ENCODE measurements at places on chromosomes 7 and 10.

DNA sequence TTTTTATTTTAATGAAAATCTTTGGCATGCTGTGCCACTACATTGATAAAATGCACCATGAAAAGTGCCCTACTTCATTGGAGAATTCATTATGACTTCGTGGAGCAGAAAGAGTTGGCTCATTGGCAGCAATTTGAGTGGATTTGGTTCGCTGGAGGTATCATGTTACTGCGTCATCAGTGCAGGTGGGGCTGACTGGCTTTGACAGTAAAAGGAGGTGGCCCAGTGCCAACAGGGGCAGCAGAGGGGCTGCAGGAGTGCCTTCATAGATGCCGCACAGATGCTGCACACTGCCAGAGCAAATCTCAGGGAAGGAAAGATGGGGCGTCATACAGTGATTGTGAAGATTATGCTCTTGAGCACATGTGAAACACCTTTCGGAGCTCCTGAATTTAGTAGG, 22.2 kb downstream of the FZD1 start:
- peak; percentile 52 for DNase-seq

GRCh38 chr10:25896421-25896820, 37.6 kb upstream of the MYO3A start:
- peak; percentile 70 for DNase-seq

GRCh38 chr7:51590746-51591145, 274.1 kb upstream of the COBL start:
- DNase-seq: peak; percentile 58

DNA sequence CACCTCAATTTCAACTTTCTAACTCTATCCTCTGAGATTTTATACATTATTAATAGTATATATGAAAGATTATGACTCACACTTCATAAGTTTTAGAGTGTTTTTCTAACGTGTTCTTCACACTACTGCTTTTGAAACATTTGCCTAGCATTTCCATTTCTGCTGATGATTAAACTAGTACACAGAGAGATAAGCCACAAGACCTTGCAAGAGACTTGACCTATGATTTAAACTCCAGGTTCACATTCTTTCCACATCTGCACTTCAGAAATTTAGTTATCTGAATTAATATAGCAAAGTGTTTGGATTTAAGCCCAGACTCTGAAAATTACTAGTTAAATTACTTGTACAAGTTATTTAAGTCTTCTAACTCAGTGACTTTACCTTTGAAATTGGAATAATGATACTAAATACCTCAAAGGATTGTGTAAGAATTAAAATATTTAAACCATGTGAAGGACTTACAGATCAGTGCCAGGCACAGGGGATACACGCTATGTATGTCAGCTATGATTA, 66.6 kb downstream of the PCLO start:
- DNase-seq: no peak

GRCh38 chr10:17756557-17757217, 4.7 kb downstream of the TMEM236 start:
- DNase-seq: no peak

DNA sequence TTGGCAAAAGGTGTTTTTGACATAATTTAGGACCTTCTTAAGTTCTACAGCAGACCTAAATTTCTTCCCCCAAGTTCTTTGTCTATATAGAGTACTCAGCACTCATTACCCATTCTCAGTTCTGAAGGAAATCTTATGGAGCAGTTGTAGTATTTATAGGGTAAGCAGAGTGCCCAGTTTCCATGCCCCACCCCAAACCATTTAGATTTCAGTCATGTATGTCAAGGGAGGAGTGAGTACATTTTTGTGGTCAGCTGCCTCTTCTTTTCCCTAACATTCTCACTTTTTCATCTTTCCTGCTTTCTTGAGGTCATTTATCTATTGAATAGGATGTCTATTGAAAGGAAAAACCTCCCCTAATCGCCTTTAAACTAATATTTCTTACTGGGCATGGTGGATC, 83.3 kb downstream of the KAT6B start:
- no peak for DNase-seq

DNA sequence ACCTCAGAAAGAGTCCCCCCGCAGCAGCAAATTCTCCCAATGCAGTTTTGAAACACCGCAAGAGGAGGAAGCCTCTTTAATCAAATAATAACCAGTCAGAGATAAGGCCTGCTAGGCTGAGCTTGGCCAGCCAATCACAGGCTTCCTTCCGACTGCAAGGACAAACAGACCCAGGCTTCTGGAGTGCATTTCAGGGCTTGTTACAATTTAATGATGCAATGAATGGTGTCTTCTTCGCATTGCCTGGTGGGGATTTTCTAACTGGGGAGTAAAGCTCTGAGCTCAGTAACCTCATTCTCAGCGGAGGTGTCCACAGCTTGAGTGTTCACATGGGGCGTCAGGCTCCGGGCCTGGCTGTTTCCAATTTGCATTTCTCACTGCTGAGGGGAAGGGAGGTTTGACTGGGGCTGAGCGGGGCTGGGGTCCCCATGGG, 31.8 kb upstream of the GPAM start:
- no peak for DNase-seq

GRCh38 chr7:33893377-33893776, 12.0 kb upstream of the BMPER start:
- no peak for DNase-seq

DNA sequence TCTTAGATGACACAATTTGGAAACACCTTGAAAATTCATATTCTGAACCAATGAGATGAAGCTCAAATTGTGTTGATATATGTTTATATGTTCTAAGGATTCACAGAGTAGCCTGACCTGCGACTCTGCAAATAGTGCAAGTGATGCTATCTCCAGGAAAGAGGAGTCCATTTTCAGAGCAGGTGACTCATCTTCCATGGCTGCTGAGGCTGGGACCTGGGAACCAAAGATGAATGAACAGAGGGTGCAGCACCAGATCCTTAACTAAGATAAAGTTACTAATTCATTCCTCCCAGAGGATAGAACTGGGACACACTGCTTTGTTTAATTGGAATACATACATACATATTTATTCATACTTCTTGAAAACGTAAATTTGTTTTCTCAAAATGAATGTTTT, 240.6 kb upstream of the SEMA3C start:
- no peak for DNase-seq

GRCh38 chr10:1411956-1412355, 325.4 kb downstream of the ADARB2 start:
- no peak for DNase-seq

GRCh38 chr7:14521183-14521582, 381.4 kb downstream of the DGKB start:
- DNase-seq: no peak

DNA sequence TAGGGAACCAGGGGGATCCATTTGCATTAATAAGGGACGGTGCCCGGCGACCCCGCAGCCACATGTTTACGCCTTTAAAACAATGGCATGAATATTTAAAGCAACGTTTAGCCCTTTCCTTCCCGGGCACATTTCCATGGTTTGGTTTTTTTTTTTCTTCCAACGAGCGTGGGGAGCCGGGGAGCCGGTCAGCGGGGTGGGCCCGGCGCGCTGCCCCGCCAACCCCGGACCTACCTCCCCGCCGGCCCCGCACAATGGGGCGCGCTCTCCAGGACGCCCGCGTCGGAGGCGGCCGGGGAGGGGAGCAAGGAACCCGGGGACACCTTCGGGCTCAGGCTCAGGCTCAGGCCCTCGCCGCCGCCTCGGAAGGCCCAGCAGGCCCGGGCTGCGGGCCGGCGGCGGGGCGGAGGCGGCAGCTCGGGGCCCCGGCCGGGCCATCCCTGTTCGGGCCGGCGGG, 1.0 kb downstream of the SEPHS1 start:
- peak; percentile 44 for DNase-seq

GRCh38 chr10:28326516-28327490, 23.9 kb upstream of the MPP7 start:
- no peak for DNase-seq

DNA sequence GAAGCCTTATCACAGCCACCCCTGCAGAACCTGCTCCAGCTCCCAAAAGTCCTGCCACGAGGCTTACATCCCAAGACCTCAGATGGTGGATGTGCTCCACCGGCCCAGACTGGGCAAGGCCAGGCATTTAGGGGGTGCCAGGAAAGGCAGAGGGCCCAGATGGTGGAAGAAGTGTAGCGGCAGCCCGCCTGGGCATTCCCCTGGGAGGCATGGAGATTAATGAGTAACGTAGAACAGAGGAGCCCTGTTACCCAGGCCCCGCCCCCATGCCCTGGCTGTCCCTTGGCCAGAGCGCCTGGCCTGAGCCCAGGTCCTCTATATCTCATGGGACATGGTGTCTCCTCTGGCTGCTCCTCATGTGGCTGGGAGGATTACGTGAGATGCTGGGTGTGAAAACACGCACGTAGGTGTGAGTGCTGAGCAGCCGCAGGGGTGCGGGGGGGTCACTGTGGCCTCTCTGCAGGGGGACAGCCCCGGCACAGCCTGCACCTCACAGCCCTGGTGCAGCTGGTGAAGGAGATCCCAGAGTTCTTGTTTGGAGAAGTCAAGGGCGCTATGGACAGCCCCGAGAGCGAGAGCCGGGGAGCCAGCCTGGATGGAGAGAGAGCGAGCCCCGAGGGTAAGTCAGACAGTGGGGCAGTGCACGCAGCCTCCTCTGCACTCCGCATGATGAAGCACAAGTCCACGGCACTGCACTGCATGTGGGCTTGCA, 52.9 kb downstream of the ZNF467 start:
- DNase-seq: no peak

DNA sequence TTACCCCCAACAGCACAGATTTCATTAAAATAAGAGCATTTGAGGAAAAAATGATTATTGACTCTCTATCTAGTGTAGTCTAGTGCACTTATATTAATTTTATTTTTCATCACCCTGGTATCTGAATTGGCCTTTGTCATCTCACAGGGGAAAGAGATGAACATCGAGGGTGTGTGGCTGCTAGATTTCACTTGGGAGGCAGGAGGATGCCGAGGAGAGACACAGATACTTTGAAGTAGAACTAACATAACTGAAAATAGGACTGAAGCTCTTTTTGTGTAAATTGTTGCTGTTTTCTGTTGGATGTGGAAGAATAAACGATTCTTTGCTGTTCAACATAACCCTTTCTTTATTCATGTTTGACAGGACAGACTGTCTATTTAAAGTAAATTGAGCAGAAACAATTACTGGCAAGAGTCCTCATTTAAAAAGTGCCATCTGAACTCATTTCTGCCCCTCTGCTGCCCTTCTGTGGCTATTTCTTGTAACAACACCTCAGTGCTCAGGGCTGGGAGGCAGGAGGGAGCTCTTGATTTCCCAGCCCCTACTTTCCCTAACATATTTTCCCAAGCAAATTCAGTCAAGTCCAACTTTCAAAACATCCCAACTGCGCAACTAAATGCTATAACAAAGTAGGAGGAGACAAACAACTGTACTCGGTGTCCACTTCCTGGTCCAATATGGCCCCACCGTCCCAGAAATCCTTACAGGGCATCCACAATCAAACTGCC, 15.6 kb downstream of the LYZL1 start:
- DNase-seq: peak; percentile 82

- DNase-seq: no peak
These were observed 1106.2 kb downstream of the NRG3 start for GRCh38 chr10:82981137-82981723.

GRCh38 chr10:80204677-80205476, 460 bp downstream of the ANXA11 start:
- DNase-seq: peak; percentile 57

DNA sequence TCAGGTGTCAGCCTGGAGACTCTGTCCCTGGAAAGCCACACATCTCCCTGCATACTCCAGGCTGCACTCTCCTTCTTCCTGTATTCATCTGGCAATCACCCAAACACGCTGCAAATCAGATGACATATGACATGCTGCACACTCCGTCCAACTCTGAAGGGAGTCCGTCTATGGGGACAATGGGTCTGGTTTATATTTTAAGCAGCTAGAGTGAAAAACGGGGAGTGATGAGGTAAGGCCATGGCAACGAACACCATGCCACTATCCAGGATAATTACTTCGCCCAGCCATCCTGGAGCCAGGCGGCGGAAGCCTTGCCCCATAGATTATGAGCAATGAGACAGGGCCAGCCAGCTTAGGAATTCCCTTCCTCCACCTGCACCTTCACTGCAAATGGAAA, 140.1 kb downstream of the PLXNA4 start:
- no peak for DNase-seq

GRCh38 chr10:43336641-43337318, 34.7 kb upstream of the FXYD4 start:
- no peak for DNase-seq

DNA sequence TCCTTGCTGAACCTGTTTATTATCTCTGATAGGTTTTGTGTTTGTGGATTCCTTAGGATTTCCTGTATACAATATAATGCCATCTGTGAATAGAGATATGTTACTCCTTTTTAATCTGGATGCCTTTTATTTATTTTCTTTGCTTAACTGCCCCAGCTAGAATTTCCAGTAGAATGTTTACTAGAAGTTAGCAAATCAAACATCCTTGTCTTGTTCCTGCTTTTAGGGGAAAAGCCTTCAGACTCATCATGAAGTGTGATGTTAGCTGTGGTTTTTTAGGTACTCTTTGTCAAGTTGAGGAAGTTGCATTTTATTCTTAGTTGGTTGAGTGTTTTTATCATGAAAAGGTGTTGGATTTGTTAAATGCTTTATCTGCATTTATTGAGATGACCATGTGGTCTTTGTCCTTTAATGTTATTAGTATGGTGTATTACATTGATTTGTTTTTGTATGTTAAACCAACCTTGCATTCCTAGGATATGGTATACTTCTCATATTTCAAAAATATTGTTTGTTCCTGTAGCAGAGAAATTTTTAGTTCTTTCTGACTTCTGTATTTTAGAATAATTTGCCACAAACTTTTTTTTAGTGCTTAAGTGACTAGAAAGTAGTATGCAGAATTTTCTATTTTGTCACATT, 24.3 kb downstream of the PPP2R2D start:
- no peak for DNase-seq

All from neural progenitor cell (in vitro differentiated cells).